Activated gamma-delta T cell (primary cell): ENCODE measurements at places on chromosomes 1 and 21.

- no peak for DNase-seq
These were observed 88.0 kb downstream of the XCL2 start for GRCh38 chr1:168455764-168456163.

DNA sequence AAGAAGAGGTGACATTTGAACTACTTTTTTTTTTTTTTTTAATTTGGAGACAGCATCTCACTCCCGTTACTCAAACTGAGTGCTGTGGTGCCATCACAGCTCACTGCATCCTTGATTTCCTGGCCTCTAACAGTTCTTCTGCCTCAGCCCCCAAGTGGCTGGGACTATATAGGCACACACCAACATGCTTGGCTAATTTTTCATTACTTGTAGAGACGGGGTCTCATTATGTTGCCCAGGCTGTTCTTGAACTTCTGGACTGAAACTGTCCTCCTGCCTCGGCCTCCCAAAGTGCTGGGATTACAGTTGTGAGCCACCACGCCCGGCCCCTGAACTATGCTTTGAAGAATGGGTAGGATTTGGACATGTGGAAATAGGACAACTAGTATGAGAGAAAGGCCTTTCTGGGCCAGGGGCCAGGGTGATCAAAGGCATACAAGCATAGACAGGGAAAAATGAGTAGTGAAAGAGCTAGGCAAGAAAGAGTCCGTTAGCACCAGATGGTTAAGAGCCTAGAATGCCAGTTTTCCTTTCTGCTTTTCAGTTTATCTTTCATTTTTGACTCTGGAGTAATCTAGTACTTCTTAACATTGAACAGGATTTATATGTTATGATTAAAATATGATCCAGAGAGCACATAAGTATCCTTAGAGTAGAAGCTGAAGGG, 6.3 kb downstream of the RABGAP1L start:
- no peak for DNase-seq

- no peak for DNase-seq
These were observed 6.2 kb upstream of the ASPM start for GRCh38 chr1:197152662-197153061.

GRCh38 chr1:169193191-169193850, 86.8 kb downstream of the ATP1B1 start:
- DNase-seq, result no peak
